ENCODE measurements at places on chromosomes 3 and 15.

GRCh38 chr15:67194171-67195114 lies 60.0 kb downstream of the AAGAB start:
- no peak for DNase-seq

DNA sequence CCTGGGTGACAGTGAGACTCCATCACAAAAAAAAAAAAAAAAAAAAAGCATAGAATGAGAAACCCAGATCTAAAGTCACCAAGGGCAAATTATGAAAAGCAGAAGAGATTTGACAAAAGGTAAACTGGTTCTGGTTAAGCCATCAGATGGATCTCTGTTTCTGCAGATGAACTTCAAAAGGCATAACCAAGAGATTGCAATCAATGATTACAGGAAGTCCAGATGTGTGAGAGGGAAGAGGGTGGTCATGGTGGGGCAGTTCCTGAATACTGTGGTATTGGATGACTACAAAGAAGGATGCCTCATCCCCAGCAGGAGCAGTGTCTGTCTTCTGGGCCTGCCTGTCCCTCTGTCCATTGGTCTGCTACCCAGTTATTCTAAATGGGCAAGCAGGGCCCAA lies 3.8 kb downstream of the P4HTM start:
- no peak for DNase-seq

GRCh38 chr3:126022741-126023359 lies 53.9 kb downstream of the ROPN1B start:
- DNase-seq, result no peak

GRCh38 chr15:27358751-27359434 lies 387.9 kb downstream of the GABRG3 start:
- no peak for DNase-seq

DNA sequence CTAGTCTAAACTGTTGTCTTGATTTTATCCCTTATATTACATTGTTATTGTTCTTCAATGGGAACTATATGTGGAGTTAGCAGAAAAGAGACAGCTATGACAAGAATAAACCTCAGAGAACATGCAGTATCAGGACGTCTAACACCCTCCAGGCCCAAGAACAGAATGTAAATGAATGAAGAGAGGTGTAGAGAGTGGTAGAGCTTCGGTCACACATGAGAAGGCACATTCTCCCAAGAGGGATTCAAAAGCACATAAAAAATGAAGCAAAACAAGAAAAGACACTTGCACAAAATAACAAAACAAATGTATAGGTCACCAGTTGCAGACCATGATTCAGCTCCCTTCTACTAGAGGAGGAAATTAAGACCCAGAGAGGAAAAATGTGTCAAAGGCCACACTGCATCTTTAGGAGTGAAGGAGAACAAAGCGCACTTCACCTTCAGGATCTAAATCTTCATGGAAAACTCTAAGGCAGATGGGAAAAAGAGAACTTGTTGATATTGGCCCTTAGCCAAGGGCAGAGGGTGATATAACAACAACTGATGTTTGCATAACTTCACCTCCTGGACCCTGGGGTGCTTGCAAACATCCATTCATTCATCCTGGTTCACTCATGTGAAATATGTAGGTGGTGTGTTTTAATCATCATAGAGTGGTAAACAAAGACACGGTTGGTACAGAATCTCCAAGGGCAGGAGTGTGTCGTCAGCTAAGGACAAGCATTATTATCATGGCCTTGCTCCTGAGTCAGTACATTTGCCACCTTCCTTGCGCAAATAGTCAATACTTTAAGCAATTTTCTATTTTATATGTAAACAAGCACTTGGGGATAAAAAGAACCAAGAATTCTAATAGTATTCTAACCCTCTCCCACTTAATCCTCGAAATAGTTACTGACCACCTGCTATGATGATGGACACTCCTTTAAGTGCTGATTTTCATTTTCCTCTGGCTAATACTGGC lies 8.8 kb downstream of the NEK10 start:
- DNase-seq, result peak; percentile 28

- no peak for DNase-seq
Measured at GRCh38 chr15:42640109-42640508, 64.7 kb downstream of the STARD9 start.

GRCh38 chr15:70140025-70140542 lies 42.4 kb upstream of the TLE3 start:
- no peak for DNase-seq

- no peak for DNase-seq
Measured at GRCh38 chr3:50450209-50450921, 53.1 kb downstream of the CACNA2D2 start.

DNA sequence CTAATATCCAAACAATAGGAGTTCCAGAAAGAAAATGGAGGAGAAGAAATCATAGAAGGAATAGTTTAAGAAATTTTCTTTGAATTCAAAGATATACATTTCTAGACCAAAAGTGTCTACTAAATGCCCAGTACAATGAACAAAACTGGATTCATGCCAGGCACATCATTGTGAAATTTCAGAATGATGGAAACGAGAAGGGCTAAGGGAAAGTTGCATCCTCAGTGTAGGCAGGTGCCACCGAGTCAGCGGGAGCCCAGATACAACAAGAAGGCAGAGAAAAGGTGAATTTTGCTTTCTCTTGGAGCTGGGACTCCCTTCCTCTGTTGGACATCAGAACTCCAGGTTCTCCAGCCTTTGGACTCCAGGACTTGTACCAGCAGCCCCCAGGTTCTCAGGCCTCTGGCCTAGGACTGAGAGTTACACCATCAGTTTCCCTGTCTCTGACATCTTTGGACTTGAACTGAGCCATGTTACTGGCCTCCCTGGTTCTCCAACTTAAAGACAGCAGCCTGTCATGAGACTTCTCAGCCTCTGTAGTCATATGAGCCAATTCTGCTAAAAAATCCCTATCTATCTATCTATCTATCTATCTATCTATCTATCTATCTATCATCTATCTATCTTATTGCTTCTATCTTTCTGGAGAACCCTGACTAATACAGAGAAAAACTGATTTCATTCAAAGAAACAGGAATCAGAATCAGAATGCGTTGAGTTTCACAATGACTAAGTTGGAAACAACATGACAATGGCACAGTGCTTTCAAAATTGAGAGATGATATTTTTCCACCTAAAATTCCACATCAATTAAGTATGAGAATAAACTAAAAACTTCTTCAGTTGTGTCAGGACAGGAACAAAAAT lies 207.7 kb downstream of the FAM43A start:
- no peak for DNase-seq

GRCh38 chr3:76152028-76152427 lies 366.7 kb upstream of the ZNF717 start:
- DNase-seq, result no peak

- DNase-seq, result no peak
Measured at GRCh38 chr15:88674661-88675060, 35.8 kb downstream of the ISG20 start.

DNA sequence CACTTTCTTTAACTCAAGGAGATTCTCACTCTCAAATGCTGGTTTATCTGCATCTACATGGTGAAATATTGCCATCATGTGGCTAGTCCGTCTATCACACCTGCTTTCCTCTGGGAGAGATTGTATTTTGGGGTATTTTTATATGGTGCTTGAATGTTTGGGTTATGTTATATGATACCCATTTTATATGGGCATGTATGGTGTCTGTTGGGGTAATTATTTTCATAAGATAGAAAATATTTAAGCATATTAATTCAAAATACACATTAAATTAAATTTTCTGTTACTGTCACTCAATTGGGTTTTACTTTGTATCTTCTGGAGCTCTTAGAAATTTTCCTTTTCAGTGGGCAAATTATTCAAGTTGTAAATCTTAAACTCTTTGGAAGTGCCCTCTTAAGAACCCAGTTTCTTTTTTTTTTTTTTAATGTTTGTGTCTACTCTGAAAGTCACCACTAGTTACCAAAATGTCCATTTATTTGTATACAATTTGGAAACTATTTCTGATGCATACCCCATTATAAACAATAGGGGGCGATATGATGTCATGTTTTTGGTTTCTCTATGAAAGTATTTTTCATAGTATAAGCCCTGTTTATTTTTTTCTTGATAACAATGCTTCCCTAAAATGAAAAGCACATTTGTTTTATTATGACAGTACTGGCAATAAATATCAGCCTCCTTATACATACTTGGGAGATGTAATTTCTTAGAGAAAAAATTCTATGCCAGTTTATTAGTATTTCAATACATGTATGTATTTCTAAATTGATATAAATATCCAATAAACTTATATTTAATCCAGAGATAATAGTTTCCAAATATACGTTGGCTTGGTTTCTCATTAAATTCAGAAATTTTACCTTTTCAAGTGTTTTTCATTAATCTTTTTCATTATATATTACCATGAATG lies 36.1 kb upstream of the PLSCR5 start:
- peak; percentile 51 for DNase-seq

DNA sequence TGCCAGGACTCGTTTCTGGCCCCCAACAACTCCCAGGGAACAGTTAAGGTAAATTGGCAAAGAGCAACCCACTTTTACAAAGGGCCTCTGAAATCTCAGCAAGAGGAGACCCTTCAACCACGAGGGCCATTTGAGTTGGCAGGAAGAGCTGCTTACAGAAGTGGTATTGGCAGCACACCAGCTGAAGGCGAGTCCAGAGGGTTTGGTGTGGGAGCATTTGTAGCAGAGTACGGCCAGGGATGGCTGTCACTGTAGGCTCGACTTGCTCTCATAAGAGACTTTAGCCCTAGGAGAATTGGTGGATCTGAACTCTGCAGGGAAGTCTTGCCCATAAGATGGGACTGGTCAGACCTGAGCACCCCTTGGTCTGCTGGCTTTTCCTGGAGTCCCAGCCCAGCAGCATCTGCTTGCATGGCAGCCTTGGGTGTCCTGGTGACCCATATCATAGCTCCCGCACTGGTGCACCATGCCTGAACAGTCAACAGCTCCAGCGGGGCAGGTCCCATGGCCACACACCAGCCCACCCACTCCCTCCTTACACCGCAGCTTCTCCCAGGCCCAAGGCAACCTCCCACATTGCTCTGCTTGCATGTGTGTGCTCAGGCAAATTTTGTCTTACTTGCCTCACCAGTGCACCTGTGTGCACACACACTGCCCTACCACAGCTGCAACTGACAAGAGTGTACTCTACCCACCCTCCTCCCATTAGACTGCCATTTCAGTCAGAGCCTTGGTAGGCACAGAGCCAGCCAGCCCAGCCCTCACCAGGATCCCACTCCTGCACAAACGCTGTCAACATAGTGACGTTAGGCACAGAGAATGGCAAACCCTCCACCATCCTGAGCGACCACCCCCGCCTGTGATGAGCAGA lies 861.6 kb upstream of the DPPA4 start:
- DNase-seq, result no peak

DNA sequence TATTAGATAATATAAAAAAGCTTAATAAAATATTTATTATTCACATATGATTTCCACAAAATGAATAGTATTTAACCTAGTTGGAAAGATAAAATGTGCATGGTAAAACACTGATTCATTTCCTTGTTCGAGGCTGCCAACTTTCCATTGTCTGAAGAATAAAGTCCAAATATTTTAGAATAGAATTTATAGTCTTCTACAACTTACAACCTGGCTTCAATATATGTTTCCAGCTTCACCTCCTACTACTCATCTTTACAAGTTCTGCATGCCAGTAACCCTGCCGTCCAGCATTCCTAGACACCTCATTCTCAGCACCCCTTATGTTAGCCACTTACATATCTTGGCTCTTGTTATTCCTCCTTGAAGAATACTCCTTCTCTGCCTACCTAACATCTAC lies 244.5 kb downstream of the FGF12 start:
- DNase-seq, result no peak

- no peak for DNase-seq
Measured at GRCh38 chr3:31413515-31413914, 119.2 kb upstream of the STT3B start.

DNA sequence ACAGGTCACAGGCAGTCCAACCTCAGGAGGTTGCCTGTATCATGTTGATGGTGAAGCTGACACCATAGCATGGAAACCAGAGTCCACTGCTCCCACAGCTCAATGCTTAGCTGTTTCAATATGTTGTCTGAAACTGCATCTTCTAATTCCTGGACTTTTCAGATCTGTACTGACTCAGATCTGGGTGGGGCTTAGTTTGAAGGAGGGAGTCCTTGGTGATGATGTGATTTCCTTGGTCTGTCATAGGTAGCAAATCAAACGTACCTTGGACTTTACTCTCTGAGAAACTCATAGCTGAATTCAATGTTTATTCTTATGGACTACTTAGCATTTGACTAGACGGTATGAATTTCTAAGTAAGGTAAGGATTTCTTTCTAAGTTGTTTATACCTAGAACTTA lies at the start of gene HHLA2:
HHLA2 (plus strand) TSS at position 310 of the 400 bp plus-strand sequence. CDS start 55,266 bp downstream, outside the sequence.
- no peak for DNase-seq

- DNase-seq, result peak; percentile 88
Measured at GRCh38 chr15:60371175-60372051, 26.4 kb downstream of the ANXA2 start.

GRCh38 chr3:143078883-143079282 lies 40.7 kb upstream of the CHST2 start:
- no peak for DNase-seq

- DNase-seq, result no peak
Measured at GRCh38 chr15:31169558-31169957, 68.0 kb upstream of the TRPM1 start.

DNA sequence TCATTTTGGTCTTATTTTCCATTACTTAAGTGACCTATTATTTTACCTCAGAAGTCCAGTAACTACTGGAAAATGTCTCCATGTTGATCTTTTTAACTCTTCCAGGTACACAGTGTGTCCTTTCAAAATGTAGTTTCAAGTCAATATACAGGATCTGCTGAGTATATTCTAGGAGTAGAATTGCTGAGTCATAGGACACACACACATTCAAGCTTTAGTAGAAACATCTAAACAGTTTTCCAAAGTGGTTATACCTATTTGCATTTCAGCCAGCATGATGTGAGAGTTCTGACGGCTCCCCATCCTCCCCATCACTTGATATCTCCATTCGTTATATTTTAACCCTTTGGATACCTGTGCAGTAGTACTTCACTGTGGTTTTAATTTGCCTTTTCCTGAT lies 271.9 kb downstream of the MCTP2 start:
- DNase-seq, result no peak

DNA sequence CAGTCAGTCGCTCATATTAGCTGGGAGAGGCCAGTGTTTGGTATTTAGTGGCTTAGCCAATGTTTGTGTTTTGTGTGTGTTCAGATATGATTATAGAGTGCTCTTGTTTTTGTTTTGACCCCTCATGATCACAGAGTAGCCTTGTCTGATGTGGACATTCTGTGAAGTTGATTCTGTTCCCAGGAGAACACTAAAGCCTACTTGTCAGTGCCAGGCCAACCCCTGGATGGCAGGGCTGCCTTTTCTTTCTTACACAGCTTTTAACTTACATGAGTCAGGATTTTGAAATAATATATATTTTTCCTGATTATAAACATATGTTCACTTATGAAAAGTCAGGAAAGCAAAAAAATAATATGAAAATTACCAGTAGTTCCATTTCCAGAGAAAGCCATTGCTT lies 11.9 kb downstream of the CFAP161 start:
- DNase-seq, result peak; percentile 25

DNA sequence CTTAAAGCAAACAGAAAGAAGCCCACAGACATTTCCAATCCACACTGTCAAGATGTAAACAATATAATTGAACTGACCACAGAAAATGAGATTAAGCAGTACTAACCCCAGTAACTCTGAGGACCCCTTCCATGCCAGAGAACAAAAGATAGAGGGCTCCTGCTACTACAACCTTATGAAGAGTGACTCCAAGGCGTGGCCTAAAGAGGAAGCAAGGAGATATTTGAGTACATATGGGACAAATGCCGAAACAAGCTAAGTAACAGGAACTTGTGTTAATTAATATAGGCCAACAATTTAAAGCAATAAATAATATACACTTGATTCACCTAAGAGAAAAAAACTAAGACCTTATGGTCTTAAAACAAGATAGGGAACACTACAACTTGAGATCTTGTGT lies 25.0 kb upstream of the VPS39 start:
- DNase-seq, result no peak

GRCh38 chr15:30001602-30002001 lies 81.2 kb upstream of the GOLGA8J start:
- peak; percentile 91 for DNase-seq

Measured in COLO829 (cell line).